Mesendoderm (in vitro differentiated cells): ENCODE measurements at places on chromosomes 16 and 17.

DNA sequence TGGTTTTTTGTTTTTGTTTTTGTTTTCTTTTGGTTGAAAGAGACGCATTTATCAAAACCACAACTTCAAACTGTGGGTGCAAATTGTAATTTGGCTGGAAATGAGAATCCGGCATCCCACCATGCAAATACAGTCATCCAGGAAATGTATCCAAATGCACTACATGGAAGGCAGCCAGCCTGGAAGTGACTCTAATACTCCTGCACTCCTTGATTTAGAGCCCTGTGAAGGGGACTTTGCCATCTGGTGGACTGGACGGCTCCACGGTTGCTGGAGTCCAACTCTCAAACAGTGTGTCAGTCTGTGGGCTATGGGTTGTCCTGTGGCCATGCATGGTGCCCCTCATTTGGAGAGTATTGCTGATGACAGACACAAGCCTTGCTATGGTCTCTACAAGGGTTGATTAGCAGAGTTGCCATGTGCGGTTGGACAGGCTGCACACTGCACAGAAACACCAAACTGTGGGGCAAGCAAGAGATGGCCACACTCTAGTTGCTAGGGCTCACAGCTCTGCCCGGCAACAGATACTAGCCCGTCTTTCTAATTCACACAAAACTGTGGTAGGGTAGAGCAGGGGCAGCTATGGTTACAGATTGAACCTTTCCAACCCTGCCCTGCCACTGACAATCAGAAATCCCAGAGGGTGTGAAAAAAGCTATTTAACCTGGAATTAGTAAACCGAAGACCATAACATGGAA lies 62.4 kb downstream of the VAT1L start:
- DNase-seq: no peak

GRCh38 chr16:75256059-75256571 lies 4.7 kb upstream of the BCAR1 start:
- peak; percentile 85 for DNase-seq

- DNase-seq: no peak
Observed at GRCh38 chr16:24990803-24991202, 24.4 kb downstream of the ARHGAP17 start.

GRCh38 chr17:58005728-58006559 lies 1.1 kb downstream of the SRSF1 start:
- DNase-seq: no peak
